Keratinocyte (primary cell): ENCODE measurements at places on chromosomes 1 and 21. TPM values are rescaled to one million over a fixed set of nuclear protein-coding genes. Genes with fewer than 3 reads are reported as not detected.

MIS18A gene
- polyA plus RNA-seq = 6.6 to 12.1 TPM (median 11.8 TPM) in 3 replicates

WNT4 gene
- 0.35 to 17.2 TPM (median 2.6 TPM) in 3 replicates for polyA plus RNA-seq

ZNF593 gene
- polyA plus RNA-seq = 26.0 to 45.2 TPM (median 28.1 TPM) in 3 replicates

PROK1 gene
- not detected in 3 replicates for polyA plus RNA-seq

GJA9 gene
- polyA plus RNA-seq = 0.11 to 0.45 TPM (median 0.38 TPM) in 3 replicates

LRRIQ3 gene
- polyA plus RNA-seq = 0.94 to 1.8 TPM (median 1.1 TPM) in 3 replicates

CSMD2 gene
- 1.2 to 3.0 TPM (median 2.0 TPM) in 3 replicates for polyA plus RNA-seq

XCL1 gene
- polyA plus RNA-seq = 0.18 to 0.33 TPM in 2 of 3 replicates, not detected in the other

CA6 gene
- not detected in 3 replicates for polyA plus RNA-seq

PRRX1 gene
- 0.05 TPM in 1 of 3 replicates, not detected in the others for polyA plus RNA-seq

LCE6A gene
- 0.32 to 1.2 TPM (median 0.60 TPM) in 3 replicates for polyA plus RNA-seq

OR6K2 gene
- not detected in 3 replicates for polyA plus RNA-seq

LRRC38 gene
- polyA plus RNA-seq = 0.03 TPM in 1 of 3 replicates, not detected in the others

MPL gene
- polyA plus RNA-seq = 0.07 TPM in 1 of 3 replicates, not detected in the others

DNA sequence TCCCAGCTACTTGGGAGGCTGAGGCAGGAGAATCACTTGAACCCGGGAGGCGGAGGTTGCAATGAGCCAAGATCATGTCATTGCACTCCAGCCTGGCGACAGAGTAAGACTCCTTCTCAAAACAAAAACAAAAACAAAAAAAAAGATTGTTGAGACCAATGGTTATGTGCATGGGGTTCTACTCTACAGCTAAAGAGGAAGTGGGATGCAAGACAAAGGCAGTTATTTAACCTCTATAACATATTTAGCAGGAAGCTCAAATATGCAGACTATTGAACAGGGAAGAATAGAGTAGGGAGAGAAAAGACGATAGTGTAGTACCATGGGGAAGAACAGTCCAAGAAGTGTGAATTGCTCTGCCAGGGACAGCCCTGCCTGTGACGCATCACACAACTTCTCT lies 227.7 kb downstream of the SMYD3 start:
- DNase-seq = no peak

- DNase-seq = no peak
Observed at GRCh38 chr1:21705303-21705980, 36.3 kb upstream of the RAP1GAP start.

DNA sequence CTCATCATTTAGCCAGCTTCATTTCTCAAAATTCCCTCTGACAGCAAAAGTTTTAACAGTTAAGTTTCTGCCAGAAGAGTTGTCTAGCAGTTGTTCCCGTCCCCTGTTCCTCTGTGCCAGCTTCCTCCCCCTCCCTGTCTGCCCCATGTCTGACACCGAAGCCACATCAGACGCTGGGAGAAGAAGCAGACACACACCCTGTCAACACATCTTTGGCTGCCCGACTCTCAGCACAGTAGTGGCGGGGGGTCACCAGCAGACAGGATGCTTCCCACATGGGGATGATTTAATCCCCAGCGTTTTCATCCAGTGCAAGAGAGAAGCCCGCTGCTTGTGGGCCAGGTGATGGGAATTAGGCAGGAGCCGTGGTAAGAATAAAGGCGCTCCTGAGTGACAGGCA lies 379.4 kb upstream of the RUNX1 start:
- DNase-seq = no peak

DNA sequence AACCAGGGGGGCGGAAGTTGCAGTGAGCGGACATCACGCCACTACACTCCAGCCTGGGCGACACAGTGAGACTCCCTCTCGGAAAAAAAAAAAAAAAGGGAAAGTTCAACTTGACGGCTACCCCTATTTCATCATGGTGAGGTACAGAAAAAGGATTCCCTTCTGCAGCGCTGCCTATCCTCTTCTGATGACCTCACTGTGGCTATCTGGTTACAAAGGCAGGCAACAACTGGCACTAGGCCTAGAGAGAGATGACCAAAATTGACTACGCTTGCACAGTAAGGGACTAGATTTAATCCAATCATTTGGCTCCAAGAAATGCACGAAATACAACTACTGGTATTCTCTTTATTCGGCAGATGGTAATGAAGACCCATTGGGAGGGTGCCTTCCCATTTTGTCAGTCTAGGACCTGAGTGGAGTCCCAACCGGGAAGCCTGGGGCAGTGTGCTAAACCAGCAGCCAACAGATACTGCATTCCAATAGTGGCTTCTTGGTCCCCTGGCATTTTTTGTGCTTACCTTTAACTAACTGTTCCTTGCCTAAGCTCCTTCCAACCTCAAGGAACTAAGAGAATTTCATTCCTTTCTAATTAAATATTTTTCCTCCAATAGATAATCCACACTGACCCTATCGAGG lies 36.6 kb downstream of the ITPKB start:
- DNase-seq = no peak

DNA sequence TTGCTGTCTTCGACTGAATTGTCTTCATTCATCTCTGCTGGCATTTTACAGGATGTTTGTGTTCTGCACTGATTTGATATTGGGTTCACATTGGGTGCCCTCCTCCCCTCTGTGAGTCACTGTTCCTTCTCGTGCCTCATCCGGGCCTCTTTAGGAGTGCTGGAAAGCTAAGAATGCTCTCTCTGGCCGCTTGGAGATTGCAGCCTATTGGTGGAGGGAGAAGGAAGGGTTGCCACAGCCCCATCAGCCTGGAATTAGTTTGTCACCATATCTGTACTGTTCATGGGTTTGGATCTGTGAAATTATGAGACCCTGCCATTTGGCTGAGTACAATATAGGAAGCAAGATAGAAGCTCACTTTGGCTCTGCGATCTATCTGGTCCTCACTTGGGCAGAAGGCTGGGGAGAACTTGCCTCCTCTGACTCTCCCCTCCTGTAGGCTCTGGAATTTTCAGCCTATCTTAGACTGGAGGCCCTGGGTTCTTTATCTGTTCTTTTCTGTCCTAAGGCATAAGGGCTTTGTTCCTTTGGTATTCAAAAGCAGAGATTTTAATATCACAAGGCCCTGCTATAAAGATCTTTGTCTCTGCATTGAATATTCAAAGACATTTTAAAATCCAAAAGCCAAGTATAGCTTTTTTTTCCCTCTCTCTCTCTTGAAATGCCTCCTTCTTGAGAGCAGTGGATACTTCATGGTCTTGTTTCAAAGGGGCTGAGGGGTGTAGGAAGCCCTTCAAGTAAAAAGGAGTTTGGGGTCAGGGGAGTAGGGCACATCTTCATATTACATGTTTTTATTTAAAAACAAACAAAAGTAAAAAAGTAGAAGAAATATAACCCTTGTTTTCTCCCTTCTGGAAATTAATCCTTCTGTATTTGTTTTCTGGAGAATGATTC lies 347.9 kb downstream of the ZP4 start:
- DNase-seq = no peak

DNA sequence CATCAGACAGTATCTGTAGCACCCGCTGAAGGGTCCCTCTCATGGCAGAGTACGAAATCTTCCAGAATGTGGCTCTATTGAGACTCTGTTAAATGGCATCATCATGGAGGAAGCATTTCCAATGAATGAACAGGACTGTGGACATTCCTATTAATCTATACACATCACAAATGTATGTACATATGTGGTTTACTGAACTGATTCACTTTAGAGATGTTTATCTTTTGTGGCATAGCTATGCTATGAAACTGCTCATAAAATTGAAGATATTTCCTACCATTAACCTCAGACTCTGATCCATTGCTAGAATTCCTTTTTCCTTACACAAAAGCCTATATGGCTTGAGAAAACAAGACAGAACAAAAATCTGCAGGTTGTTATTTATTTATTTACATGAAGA lies 259.6 kb upstream of the RRP15 start:
- DNase-seq = no peak

DNA sequence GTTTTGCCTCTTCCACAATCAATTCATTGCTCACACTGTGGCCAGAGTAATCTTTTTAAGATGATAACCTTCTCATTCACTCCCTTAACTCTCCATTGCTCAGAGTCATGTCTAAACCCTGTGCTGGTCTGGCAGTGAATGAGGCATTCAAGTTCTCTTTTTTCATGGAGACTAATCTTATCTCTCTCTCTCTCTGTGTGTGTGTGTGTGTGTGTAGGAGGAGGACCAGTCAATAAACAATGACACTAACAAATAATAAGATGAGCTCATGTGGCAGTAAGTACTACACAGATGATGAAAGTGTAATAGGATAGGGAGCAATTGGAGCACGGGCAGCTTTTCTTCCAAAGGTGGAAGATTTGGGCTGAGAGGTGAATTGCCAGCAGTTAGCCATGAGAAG lies 122.0 kb upstream of the B3GALT2 start:
- DNase-seq = no peak

GRCh38 chr1:109630081-109630897 lies 10.7 kb downstream of the AMPD2 start:
- no peak for DNase-seq

GRCh38 chr21:15020797-15021196 lies 44.0 kb downstream of the NRIP1 start:
- DNase-seq = no peak

DNA sequence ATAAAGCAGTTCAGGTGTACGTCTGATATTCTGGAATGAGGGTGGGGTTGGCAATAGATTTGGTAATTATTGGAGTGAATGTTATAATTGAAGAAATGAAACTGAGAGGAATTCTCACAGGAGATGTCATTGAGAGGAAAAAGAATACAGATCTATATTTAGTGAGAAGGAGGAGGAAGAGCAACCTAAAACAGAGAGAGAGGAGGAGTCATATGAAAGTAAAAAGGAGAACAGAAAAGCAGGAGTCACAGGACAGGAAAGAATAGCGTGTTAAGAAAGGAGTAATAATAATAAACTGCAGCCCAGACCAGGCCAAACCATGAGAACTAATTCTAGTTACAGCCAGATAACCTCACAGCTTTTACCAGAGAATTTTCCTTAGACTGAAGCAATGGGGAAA lies 62.7 kb upstream of the MROH9 start:
- no peak for DNase-seq

DNA sequence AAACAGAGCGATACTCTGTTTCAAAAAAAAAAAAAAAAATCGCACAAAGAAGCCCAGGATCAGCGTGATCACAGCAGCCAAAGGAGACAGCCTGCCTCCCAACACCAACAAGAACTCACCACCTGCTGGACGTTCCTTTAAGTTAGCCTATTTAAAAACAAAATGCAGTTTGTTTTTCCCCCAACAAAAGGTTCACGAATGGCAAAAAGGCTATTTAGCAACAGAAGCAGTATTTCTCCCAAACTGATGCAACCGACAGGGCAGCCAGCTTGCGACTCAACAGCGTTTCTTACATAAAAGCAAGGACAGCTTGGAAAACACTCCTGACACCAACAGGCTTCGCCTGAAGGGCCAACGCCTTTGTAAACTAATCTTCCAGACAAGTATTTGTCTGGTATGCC lies 6.8 kb downstream of the SSU72 start:
- no peak for DNase-seq
